Stimulated activated CD4-positive, alpha-beta T cell treated with anti-CD3 and anti-CD28 coated beads, TNF-alpha, amount 100 ng/mL, for 4 hours (primary cell): ENCODE measurements at places on chromosomes 7 and 10.

- DNase-seq = no peak
These were observed 21.9 kb upstream of the SEMA3A start for GRCh38 chr7:84216472-84216871.

DNA sequence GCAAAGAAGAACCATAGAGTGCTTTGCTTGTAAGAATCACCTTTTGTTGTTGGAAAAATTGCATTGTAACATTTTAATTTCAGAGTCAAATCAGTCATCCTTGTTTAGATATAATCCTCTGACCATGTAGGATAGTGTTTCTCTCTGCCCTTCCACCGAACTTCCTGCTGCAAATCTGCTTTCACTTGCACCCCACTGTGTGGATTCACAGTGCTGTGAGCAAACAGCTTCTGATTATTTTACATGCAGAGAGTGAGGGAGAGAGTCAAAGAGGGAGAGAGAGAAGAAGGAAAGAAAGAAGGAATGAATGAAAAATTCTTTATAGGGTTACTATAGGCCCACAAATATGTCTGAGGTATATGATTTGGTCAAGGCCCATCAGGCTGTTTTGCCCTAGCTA lies 30.0 kb upstream of the SEM1 start:
- DNase-seq = no peak

- DNase-seq = no peak
These were observed 20.9 kb upstream of the MKLN1 start for GRCh38 chr7:131306777-131307176.

- DNase-seq = no peak
These were observed 135.1 kb downstream of the VPS50 start for GRCh38 chr7:93367254-93367653.

GRCh38 chr7:31408140-31408729 lies 67.7 kb upstream of the NEUROD6 start:
- no peak for DNase-seq

DNA sequence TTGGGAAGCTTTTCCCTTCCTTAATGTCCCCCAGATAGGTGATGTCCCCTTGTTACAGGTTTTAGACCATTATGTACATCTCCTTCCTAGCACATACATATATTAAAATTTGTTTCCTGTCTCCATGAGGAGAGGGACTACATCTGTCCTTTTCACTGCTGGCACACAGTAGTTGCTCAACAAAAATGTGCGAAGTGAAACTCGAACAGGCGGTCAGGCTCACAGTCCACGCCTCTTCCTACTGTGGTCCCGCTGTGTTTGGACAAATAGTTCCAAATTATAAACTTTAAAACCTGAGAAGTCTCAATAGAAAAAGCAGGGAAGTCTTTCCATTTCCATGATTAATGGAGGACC lies 1.2 kb upstream of the HHEX start:
- no peak for DNase-seq

- no peak for DNase-seq
These were observed 3.5 kb downstream of the SH2D4B start for GRCh38 chr10:80540981-80541750.

DNA sequence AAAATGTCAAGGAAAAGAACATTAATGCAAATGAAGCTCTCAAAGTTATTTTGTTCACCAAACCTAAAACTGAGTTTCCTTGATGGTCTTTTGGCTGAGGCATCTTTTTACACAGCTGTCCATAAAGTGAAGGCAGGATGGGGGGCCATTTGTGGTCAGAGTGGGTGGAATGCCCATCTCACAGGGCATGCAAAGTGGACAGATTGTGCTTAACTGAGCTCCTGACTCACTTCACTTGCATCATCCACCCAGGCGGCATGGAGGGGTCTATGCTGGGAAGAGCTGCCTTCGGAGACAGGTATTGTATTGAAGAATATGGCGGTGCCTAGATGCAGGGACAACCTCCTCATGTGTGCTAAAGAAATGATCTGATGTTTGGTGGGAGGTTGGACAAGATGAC lies 905.3 kb downstream of the KCNMA1 start:
- no peak for DNase-seq

- DNase-seq = no peak
These were observed 175.7 kb downstream of the GFRA1 start for GRCh38 chr10:116097239-116097784.

DNA sequence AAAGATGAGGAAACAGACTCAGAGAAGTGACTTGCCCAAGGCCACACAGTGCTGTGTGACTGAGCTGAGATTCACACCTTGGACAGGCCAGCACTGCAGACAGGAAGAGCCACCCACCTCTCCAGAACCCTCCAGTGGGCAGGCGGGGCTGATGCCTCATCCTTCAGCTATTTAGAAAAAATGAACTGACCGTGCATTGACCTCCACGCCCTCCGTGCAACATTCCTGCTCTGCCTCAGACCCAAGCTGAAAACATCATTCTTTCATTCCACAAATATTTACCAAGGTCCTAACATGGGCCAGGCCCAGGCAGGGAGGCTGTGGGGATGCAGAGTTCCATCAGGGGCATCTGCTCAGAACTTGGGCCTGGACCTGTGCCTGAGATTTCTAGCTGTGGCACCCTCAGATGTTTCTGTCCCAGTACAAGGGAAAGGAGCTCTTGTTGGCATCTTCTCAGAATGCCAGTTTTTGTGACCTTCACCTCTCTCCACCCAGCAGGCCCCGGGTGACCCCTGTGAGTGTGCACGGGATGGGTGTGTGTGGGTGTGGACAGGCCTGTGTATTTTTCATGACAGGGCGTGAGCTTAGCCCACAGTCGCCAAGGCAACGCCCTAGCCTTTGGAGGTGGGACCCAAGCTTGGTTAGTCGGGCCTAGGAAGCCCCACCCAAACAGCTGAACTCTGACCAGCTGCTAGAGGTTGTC lies 6.5 kb downstream of the VSIR start:
- no peak for DNase-seq

DNA sequence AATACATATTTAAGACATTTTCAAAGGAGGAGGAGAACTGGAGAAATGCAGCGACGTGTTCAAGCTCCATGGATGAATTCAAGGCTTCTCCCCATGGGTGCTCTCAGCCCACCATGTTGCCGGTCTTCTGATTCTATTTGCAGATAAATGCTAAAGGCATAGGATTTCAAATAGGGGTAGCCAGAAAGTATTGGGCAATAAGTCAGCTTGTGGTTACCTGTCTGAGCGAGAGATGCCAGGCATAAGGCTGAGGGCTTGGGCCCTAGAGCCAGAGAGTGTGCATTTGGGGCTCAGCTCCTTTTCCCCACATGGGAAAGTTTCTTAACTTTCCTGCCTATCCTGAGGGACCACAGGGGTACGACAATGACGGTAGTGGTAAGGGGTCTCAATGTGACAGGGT lies 180.0 kb downstream of the PARD3 start:
- no peak for DNase-seq

GRCh38 chr7:88116235-88116795 lies 103.5 kb downstream of the SRI start:
- DNase-seq = no peak

GRCh38 chr10:18681971-18682411 lies 22.8 kb downstream of the ARL5B start:
- DNase-seq = no peak

- DNase-seq = no peak
These were observed 47.0 kb downstream of the MAD1L1 start for GRCh38 chr7:2185715-2186114.

- no peak for DNase-seq
These were observed 64.5 kb upstream of the EEPD1 start for GRCh38 chr7:36088553-36088952.

DNA sequence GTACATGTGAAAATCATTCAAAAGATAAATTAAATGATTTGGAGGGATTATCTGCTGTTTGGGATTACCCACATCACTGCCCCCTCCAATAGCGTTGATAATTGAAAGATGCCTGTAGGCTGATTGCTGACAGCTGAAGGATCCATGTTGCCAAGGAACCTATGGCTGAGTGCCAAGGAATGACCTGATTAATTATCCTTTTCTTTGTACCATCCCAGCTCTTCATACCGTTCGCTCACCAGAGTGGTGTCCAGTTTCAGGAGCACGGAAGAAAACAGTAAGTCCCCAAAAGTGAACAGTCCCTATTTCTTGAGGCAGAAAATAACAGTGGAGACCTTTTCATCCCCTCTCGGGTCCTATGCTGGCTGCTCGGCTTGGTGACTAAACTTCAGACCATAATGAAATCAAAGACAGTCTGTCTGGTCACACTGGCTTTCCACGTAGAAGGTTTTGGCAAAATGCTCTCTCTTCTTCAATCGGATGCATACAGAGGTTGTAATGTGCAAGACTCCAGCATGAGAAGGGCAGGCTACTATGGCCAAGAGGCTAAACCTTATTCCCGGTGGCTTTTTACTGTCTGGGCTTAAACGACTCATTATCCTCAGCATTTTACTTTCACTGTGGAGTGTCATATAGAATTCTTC lies 108.8 kb downstream of the SPAG6 start:
- DNase-seq = no peak

GRCh38 chr10:97948822-97949221 lies 81.6 kb downstream of the CRTAC1 start:
- no peak for DNase-seq

DNA sequence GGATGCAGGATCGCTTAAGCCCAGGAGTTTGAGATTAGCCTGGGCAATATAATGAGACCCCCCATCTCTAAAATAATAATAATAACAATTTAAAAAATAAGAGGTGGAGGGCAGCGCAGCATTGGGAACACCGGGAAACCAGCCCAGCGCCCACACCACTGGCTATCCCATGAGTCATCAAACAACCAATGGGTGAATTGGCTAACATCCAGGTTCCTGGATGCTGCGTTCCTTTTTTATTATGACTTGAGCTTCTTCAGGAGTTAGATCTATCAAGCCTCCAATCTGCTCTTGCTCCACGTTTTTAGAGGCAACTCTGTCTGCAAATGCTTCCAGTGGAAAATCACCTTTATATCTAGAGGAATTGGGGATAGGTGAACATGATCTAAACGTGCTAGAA lies 10.0 kb upstream of the LRRC4 start:
- DNase-seq = no peak

DNA sequence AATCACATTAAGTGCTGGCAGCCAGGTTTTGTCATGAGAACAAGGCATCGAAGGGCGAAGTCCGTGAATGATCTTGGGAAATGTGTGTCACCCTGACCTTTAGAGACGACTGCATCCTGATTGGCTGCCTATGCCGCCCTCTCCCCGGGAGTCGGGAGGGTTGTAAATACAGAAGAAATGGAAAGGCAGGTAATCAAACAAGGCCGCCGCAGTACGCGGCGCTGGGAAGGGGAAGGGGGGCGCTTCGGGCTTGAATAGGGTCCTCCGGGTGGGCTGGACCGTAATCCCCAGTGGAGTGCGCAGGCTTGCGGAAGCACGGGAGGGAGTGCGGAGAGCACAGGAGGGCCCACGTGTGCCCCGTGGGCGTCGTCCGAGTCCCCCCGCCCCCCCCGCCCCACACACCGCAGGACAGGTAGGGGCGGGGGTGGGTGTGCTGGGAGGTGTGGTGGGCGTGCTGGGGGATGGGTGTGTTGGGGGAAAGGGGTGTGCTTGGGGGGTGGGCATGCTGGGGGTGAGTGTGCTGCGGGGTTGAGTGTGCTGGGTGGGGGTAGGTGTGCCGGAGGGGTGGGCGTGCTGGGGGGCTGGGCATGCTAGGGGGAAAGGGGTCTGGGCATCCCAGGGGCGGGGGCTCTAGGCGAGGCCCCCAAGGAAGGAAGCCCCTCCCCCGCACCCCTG lies 169.4 kb downstream of the ARHGAP12 start:
- peak; percentile 61 for DNase-seq

DNA sequence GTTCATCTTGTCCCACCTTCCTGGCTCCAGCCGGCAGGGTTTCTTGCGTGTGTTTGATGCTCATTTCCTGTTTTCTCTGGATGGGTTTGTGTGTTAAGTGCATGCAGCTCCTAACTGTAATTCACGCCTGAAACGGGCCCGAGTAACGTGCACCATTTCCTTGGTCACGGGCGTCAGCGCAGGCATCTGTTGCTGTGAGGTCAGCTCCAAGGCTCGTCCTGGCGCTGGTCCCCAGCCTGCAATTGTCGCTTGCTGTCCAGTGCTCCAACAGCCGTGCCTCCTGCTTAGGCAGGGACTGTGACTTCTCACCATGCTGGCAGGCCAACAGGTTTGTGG lies 201.1 kb downstream of the GLRX3 start:
- no peak for DNase-seq

- DNase-seq = no peak
These were observed 161.5 kb upstream of the AGR3 start for GRCh38 chr7:17043012-17043877.

DNA sequence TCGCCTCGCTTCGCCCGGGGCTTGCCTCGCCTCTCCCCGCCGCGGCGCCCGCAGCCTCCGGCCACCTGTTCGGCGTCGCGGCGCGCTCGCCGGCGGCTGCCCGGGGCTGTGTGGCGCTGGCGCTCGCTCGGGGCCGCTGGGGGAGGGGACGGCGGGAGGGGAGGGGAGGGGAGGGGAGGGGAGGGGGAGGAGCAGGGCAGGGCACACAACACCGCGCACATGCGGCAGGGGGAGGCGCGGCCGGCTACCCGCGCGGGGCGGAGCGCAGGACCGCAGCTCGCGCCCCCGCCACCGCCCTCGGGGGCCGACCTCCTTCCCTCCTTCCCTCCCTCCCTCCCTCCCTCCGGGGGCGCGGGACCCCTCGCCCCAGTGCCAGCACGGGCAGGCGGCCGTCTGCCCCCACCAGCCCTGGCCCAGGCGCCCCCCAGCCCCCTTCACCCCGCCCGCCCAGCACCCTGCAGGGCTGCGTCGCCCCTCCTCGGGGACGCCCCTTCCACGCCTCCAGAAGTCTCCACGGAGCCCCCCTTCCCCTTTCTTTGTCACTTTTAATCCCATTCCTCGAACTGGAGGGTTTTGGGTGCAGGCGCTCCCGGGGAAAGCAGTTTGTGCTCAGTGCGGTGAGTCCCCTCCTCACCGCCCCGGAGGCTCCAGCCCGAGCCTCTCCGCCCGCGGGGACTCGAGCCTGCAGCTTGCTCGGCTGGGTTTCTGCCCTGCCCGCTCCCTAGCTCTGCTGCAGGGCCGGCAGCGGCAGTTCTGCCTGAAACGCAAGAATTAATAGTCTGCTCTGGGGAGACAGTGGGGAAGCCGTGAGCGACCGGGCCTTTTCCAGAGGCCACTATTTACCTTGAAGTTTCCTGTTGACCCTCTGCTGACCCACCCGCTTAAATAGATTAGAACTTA lies at the start of gene PARD3:
PARD3 (minus strand) TSS at position 112 of the 900 bp plus-strand sequence. CDS start 301 bp downstream, outside the sequence.
- DNase-seq = no peak

GRCh38 chr10:22607261-22607660 lies 107.1 kb downstream of the PIP4K2A start:
- no peak for DNase-seq

DNA sequence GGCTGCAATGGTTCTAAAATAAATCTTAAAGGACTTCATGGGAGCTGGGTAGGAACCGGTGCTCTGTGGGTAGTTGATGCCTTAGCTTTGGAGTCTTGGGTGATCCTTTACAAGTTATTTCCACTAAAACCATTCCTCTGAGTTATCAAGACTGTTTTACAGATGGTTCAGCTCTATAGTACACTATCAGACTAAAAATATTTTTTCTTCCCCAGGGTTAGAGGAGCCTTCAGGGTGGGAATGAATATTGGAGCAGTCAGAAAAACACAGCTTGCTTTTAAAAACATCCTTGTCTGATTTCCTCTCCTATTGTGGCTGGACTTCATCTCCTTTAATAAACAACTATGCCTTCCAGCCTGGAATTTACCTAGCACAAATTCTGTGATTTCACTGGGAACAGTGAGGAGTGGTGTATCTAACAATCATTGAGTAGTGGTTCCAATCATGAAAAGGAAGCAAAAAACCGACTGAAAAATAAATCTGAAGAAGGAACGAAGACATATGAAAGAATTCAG lies 102.6 kb upstream of the AFAP1L2 start:
- no peak for DNase-seq

- DNase-seq = no peak
These were observed 15.2 kb downstream of the PYROXD2 start for GRCh38 chr10:98399784-98400183.
